ENCODE measurements at places on chromosomes 4 and X.

- no peak for DNase-seq
Measured at GRCh38 chr4:110830461-110830860, 207.6 kb upstream of the PITX2 start.

DNA sequence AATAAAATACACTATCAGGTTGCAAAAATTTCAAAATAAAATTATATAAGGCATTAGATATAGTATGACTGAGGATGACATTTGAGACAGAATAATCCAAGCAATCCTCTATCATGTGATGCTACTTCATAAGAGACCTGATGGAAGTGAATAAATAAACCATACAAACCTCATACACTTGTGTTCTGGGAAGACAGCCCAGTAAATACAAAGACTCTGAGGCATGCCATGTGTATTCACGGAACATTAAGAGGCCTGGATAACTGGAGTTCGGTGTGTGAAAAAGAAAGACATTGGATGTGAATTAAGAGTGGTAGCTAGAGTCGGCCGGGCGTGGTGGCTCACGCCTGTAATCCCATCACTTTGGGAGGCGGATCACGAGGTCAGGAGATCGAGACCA, 364.2 kb downstream of the ADAM29 start:
- DNase-seq: no peak

DNA sequence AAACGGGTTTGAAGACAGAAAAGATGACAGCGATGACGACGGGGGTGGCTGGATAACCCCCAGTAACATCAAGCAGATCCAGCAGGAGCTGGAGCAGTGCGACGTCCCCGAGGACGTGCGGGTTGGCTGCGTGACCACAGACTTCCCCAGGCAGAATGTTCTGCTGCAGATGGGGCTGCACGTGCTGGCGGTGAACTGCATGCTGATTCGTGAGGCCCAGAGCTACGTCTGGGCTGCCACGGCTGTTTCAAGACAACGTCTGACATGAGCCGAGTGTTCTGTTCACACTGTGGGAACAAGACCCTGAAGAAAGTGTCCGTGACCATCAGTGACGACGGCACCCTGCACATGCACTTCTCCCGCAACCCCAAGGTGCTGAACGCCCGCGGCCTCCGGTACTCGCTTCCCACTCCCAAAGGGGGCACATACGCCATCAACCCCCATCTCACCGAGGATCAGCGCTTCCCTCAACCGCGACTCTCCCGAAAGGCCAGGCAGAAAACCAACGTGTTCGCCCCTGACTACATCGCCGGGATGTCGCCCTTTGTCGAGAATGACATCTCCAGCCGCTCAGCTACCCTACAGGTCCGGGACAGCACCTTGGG, 319.2 kb upstream of the SLC7A11 start:
- no peak for DNase-seq

DNA sequence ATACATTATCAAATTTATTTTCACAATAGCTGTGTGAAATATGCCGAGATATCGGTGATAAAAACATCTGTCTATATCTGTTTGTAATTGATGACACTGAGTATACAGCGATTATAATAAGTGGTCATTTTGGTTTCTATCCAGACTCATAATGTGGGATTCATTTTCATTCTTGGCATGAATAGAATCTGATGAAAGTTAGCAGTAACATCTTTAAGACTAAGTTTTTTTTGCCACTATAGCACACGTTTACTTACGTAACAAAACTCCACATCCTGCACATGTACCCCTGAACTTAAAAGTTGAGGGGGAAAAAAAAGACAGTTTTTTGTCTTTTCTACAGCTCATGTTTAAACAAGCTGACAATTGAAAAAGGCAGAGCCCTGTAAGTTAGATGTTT, 86.4 kb downstream of the PPA2 start:
- DNase-seq: no peak

DNA sequence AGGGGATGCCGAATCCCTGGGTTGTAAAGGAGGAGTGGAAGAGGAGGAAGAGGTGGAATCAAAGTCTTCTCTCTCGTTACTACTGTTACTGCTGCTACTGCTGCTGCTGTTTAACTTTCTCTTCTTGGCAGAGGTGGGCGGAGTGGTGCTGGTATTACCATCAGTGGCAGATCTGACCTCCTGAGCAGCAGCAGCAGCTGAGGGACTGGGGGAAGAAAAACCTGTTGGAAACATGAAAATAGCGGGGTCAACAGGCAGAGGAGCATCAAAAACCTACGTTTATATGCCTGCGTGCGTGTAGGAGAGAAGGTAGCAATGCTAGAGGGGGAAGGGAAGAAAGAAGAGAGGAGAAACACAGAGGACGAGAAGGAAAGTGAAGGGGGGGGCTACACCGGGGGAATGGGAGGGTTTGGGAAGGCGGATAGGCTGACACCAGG, 339 bp downstream of the CUL4B start:
- peak; percentile 19 for DNase-seq

DNA sequence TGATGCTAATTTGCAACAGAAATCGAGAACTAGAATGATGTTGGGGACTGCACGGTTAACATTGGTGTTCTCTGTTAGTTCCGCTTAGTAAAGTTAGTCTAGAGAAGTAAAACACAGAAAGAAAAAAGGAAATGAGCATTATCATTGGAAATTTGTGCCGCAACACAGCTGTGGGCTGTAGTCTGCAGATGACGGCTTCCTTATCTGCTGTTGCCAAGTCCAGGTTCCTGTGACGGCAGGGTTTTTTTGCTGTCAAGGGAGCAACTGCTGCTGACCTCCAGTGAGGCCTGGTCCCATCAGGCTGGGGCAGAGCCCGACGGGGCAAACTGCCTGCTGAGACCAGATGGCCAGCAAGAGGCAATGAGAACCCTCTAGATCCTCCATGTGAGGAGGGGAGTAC, 38.9 kb upstream of the PHEX start:
- peak; percentile 49 for DNase-seq

- DNase-seq: peak; percentile 35
Measured at GRCh38 chrX:152926279-152926678, 28.4 kb downstream of the ZNF185 start.

- no peak for DNase-seq
Measured at GRCh38 chr4:54101190-54102041, 1.5 kb downstream of the GSX2 start.

GRCh38 chr4:5928274-5928673, 35.4 kb upstream of the CRMP1 start:
- DNase-seq: no peak

DNA sequence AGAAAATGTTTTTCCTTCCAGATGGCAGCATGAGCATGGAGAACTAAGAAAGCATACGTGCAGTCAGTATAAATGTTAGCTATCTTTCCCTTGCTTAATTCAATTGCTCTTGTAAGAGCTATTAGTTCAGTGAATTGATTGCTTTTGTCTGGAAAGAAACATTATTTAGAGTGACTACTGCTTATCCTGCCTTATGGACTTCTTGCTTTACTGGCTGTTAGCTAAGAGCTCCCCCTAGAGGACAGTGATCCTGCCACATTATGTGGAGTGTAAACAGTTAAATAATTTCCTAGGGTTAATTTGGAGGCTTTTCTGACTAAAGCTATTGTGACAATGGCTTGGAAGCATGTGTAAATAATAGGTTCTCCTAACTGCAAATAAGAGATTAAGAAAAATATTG, 1402.4 kb downstream of the FAM133A start:
- DNase-seq: no peak

GRCh38 chr4:37793562-37793961, 32.9 kb upstream of the PGM2 start:
- DNase-seq: peak; percentile 16

GRCh38 chr4:182695009-182695408, 222.2 kb downstream of the DCTD start:
- no peak for DNase-seq

DNA sequence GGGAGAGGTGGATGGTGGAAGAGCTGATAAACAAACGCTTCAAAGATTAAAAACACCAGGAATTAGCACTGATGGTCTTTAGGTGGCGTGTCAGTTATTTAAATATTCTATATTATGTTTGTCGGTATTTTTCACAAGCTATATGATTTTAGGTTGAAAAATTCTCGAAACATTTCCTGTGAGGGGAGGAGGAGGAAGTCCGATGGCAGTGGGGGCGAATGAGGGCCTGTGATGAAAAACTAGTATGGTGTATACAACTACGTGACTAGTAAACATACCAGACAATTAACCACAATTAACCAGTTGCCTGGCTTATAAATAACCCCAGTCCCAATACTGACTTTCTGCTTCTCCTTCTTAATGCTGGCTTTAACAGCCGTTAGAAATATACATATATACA, 595 bp upstream of the NAP1L2 start:
- no peak for DNase-seq

- no peak for DNase-seq
Measured at GRCh38 chr4:111937368-111937767, 207.9 kb upstream of the FAM241A start.

GRCh38 chrX:20378233-20378920, 111.7 kb upstream of the RPS6KA3 start:
- no peak for DNase-seq

DNA sequence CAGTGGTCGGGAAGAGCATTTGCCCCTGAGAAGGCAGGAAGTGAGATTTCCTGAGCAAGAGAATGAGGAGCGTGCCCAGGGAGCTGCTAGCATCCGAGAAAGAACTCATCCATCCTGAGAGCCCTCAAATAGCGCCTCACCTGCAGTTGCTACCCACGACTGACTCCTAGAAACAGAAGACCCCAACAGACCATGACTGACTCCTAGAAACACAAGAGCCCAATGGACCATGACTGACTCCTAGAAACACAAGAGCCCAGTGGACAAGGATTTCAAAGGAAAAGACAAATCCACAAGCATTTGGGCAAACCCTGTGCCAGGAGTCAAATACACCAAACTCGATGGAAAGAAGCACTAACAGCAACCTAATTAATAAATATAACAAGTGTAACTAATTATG, 575.2 kb upstream of the FRG1 start:
- no peak for DNase-seq

DNA sequence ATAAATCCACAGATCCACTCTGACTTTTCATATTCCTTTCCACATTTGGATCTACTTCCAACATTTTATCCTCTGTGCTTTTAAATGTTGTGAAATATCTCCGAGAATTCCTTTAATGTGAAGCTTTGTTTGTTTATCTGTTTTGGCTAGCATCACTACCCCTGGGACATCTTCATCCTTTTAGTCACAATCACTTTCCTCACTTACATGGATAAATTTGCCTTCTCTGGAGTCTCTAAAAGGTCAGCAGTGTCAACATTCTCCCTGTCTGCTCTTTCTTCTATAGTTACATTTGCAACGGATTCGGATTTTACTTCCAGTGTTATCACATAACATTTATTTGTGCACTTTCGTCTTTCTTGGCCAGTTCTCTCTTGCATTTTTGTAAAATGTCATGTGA, 34.2 kb upstream of the LRAT start:
- DNase-seq: no peak

GRCh38 chr4:56463711-56464110, 3.7 kb upstream of the SRP72 start:
- DNase-seq: no peak

- no peak for DNase-seq
Measured at GRCh38 chr4:7753931-7754465, 185.7 kb downstream of the AFAP1 start.

DNA sequence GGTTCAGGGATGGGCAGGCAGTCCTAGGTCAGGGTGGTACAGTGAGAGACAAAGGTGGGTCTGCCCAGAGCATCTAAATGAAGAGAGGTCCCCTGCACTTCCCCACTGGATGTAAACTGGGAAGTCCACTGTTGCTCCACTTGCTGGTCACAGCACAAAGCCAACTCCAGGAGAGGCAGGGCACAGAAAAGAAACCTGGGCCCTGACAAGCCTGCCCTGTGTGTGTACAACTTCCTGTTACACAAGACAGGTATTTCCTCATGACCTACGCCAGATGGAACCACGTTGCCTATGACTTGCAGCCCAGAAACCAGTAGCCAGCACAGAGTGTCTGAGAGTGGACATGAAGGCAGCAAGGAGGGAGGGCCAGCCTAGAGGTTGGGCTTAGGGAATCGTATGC, 161.8 kb downstream of the SH3KBP1 start:
- peak; percentile 59 for DNase-seq

DNA sequence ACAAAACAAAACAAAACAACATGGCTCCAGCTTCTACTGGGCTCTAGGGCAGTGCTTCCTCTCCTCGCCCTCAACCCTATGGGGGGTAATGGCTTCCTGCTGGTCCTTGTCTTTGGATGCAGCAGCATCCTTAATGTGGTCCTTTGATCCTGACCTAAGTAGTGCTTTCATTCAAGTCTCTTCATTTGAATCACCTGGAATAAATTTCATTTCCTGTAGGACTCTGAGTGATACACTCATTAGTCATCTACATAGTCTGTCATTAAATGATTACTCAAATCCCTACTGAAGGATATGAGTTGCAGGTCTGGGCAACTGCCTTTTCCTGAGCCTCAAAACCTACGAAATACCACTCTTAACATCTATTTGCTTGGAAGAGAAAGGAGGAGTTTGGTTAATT, 54.5 kb downstream of the RHOH start:
- no peak for DNase-seq

DNA sequence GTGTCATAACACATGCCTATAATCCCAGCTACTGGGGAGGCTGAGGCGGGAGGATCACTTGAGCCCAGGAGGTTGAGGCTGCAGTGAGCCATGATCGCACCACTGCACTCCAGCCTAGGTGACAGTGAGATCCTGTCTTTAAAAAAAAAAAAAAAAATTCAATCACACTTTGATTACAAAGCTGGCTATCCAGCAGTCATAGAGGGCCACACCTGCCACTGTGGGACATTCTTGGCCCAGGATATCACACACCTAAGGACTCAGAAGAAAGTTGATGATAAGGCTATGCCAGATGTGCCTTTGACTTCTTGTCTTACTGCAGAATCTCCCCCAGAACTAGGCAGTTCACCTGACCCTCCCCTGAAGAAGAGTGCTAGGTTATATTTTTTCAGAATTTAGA, 122.5 kb upstream of the GALNT7 start:
- no peak for DNase-seq
